Right lobe of liver (tissue), 6 donors: ENCODE measurements at places on chromosomes 2 and 18. TPM values are rescaled to one million over a fixed set of nuclear protein-coding genes. Genes with fewer than 3 reads are reported as not detected.

DNA sequence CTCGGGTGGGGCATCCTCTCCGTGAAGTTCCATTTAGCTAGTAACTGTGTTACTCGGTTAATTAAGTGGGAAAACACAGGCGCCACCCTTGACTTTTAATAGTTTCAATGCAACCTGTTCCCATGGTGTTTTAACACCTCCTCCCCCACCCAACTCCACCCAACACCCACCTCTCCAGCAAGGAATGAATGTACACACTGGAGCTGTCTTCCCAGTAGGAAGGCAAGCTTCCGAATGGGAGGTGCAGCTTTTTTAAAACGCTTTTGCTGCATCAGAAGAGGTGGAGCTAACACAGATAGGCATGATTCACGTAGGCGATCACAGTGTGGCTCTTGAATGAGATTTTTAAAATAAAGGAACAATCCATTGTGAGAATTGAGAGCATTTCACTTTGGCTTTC, 73.8 kb upstream of the AGAP1 start:
- no peak overlapping the region for H3K27ac ChIP-seq
- H3K36me3 ChIP-seq, result no peaks in the 10 kb centered on the region
- no peaks in the 10 kb centered on the region for H3K4me1 ChIP-seq

GRCh38 chr2:85865539-85866164, 23.1 kb downstream of the ST3GAL5 start:
- no peaks in the 10 kb centered on the region for H3K36me3 ChIP-seq
- H3K4me1 ChIP-seq, result no peaks in the 10 kb centered on the region
- H3K4me3 ChIP-seq, result no peak overlapping the region
- H3K27me3 ChIP-seq, result no peaks in the 10 kb centered on the region
- DNase-seq, result no peak
- H3K27ac ChIP-seq, result no peak overlapping the region

Gene CXCR4
- 12.6 TPM for total RNA-seq

- H3K4me1 ChIP-seq, result no peaks in the 10 kb centered on the region
- DNase-seq, result no peak
- H3K4me3 ChIP-seq, result no peak overlapping the region
- no peaks in the 10 kb centered on the region for H3K36me3 ChIP-seq
- no peaks in the 10 kb centered on the region for H3K27me3 ChIP-seq
Observed at GRCh38 chr2:37645362-37645761, 26.1 kb downstream of the CDC42EP3 start.
